T-helper 17 cell (primary cell): ENCODE measurements at places on chromosomes 2 and 18. TPM values are rescaled to one million over a fixed set of nuclear protein-coding genes. Genes with fewer than 3 reads are reported as not detected.

DNA sequence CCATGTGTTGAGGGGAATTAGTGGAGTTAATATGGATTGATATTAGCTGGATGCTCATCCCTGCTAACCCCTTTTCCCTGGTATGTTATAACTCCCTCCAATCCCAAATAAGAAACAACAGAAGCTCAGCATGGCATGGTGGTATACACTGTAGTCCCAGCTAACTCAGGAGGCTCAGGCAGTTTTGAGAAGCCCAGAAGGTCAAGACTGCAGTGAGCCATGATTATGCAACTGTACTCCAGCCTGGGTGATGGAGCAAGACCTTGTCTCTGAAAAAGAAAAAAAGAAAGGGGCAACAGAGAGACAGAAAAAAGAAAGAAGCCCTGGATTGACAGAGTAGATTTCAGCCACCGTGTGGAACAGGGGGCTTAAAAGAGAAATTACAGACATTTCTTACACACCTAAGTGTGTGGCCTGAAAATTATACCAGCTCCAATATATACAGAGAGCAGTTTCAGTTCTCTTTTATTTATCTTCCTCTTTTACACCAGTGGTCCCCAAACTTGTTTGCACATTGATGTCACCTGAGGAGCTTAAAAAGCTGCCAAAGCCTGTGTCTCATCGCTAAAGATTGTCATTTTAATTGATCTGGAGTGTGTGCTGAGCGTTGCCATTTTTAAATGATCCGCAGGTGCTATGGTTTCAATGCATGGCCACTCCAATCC is 203.6 kb downstream of the UBE2E3 start:
- no peaks in the 10 kb centered on the region for H3K27me3 ChIP-seq
- peaks cover 7% of the 10 kb centered on the region for H3K36me3 ChIP-seq
- H3K4me1 ChIP-seq = peaks cover 9% of the 10 kb centered on the region
- no peak overlapping the region for H3K27ac ChIP-seq

DNA sequence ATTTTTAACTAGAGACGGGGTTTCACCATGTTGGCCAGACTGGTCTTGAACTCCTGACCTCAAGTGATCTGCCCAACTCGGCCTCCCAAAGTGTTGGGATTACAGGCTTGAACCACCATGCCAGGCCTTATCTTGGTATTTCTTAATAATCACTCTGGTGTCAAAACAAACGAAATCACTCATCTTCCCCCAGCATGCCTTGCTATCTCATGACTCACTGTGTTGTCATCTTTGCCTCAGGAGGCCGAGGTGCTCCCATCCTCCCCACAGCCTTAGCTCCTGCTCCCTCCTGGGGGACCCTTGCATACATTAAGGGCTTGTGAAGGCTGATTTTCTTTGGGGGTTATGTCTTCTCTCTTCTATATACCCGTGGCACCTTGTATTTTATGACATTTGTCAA is 250.1 kb upstream of the DPP10 start:
- no peaks in the 10 kb centered on the region for H3K4me1 ChIP-seq
- no peak overlapping the region for H3K4me3 ChIP-seq
- H3K36me3 ChIP-seq = no peaks in the 10 kb centered on the region
- DNase-seq = no peak
- H3K27ac ChIP-seq = no peak overlapping the region

GRCh38 chr2:70942396-70943204 is 6.9 kb downstream of the ATP6V1B1 start:
- no peak for DNase-seq
- H3K4me1 ChIP-seq = peaks cover 6% of the 10 kb centered on the region
- H3K36me3 ChIP-seq = peaks cover 3% of the 10 kb centered on the region

- H3K27ac ChIP-seq = no peak overlapping the region
- no peaks in the 10 kb centered on the region for H3K27me3 ChIP-seq
- no peaks in the 10 kb centered on the region for H3K36me3 ChIP-seq
- peaks cover 3% of the 10 kb centered on the region for H3K4me1 ChIP-seq
Observed at GRCh38 chr2:48249631-48250473, 280.1 kb upstream of the STON1 start.

DNA sequence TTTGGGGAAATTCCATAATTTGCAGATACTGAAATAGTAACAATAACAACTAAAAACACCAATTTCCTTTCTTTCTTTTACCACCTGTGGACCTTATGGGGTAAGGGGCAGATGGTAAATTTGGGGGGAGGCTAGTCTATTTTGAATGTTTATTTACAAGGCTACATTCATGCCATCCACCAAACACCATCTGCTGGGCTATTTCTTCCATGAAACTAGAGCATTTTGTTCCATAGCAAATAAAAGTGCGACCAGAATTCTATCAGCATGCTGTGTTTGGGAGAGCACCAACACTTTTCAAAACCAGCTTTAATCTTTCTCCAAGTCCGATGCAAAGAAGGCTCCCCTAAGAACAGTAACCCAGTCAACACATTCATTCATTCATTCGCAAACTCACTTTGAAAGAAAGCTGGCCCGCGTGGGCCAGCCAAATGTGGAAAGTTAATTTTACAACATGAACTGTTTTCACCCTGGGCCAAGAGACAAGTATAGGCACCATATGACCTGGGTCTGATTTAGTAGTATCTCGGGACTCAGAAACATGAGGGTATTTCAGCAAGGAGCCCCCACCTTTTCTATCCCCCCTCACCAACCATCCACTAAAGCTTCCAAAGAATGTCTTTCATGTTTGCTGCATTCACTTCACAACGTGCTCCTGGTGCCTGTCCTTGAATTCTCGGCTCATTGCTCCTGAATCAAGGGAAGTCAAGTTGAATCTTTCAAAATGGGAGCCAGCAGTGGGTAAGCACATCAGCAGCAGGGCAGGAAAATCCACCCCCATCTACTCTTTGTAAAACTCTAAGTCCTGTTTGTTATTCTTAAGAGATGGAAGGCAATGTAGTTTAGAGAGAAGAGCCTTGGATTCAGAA is 210.6 kb downstream of the C1D start:
- H3K4me3 ChIP-seq = no peak overlapping the region
- H3K4me1 ChIP-seq = no peaks in the 10 kb centered on the region
- DNase-seq = no peak
- H3K36me3 ChIP-seq = no peaks in the 10 kb centered on the region
- H3K27ac ChIP-seq = no peak overlapping the region
- H3K27me3 ChIP-seq = peaks cover 53% of the 10 kb centered on the region

DNA sequence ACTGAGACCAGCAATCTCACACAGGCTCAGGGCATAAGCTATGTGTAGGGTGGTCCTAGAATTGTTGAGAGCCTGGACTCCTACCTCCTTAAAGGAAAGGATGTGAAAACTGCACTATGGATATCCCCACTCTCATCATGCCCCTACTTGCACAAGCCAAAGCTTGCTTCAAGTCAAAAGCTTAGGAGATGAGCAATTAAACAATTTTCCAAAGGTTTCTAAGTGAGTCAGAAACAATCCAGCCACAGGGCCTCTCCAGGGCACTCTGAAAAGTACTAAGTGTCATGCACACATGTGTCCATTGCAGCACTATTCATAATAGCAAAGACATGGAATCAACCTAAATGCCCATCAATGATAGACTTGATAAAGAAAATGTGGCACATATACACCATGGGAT is 215.4 kb downstream of the AFF3 start:
- H3K4me3 ChIP-seq = no peak overlapping the region
- no peak overlapping the region for H3K27ac ChIP-seq
- no peaks in the 10 kb centered on the region for H3K4me1 ChIP-seq
- H3K27me3 ChIP-seq = no peaks in the 10 kb centered on the region
- H3K36me3 ChIP-seq = no peaks in the 10 kb centered on the region
- no peak for DNase-seq

Gene PIEZO2
- not detected for total RNA-seq

Gene MZT2B
- 211 TPM for total RNA-seq

- peaks cover 4% of the 10 kb centered on the region for H3K36me3 ChIP-seq
- no peaks in the 10 kb centered on the region for H3K27me3 ChIP-seq
- peaks cover 6% of the 10 kb centered on the region for H3K4me1 ChIP-seq
Observed at GRCh38 chr18:63126134-63127069, 193.2 kb downstream of the BCL2 start.

Gene CCDC93
- total RNA-seq = 51.6 TPM

Gene GPR55
- 8.3 TPM for total RNA-seq

- peaks cover 58% of the 10 kb centered on the region for H3K4me1 ChIP-seq
- H3K27ac ChIP-seq = peak overlapping the region; percentile 77
- H3K4me3 ChIP-seq = no peak overlapping the region
- DNase-seq = no peak
Observed at GRCh38 chr2:98833172-98833916, 102.4 kb upstream of the MGAT4A start.

GRCh38 chr18:27695052-27695451 is 481.9 kb downstream of the CDH2 start:
- no peaks in the 10 kb centered on the region for H3K36me3 ChIP-seq
- no peaks in the 10 kb centered on the region for H3K27me3 ChIP-seq
- no peak for DNase-seq

- no peaks in the 10 kb centered on the region for H3K4me1 ChIP-seq
- H3K36me3 ChIP-seq = peaks cover 2% of the 10 kb centered on the region
- H3K27me3 ChIP-seq = no peaks in the 10 kb centered on the region
- H3K27ac ChIP-seq = no peak overlapping the region
- no peak overlapping the region for H3K4me3 ChIP-seq
Observed at GRCh38 chr2:12222554-12222953, 476.1 kb downstream of the LPIN1 start.

DNA sequence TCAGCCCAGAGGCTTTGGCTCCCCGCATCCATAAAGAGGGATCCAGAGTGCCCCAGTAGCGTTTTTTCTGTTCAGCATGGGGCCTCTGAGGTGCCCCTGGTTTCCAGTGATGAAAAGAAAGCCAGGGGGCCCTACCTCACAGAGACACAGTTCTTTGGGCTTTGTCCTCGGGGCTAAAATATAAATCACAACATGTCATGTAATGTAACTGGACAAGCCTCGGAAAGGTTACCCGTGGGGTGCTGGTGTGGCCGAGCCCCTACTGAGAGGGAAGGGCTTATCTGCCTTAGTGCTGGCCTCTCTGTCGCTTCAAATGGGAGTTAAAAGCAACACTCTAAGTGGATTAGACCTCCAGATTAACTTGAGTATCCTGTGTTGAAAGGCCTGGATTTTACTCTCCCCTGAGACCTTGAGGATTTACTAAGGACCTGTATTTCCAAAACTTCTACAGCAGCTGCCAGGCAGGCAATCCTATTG is 251.6 kb upstream of the APCDD1 start:
- DNase-seq = no peak
- H3K4me3 ChIP-seq = no peak overlapping the region
- peaks cover 10% of the 10 kb centered on the region for H3K27me3 ChIP-seq

GRCh38 chr18:25399554-25399953 is 47.6 kb upstream of the ZNF521 start:
- H3K27me3 ChIP-seq = no peaks in the 10 kb centered on the region
- no peak for DNase-seq
- H3K4me1 ChIP-seq = no peaks in the 10 kb centered on the region
- H3K27ac ChIP-seq = no peak overlapping the region
- H3K4me3 ChIP-seq = no peak overlapping the region

DNA sequence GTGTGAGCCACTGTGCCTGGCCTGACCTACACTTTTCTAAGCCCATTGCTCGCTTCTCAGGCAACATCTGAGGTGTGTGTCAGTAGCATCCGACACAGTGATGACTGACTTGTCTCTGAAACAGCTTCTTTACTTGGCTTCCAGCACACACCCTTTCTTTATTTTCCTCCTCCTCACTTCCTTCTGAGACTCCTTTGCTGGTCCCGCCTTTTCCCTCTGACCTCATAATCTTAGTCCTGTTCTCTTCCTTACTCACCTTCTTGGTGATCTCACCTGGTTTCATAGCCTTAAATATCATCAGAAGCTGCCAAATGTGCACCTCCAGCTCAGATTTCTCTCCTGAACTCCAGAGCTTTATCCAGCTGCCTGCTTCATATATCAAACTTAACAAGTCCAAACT is 66.6 kb upstream of the PELI1 start:
- H3K27ac ChIP-seq = peak overlapping the region; percentile 41
- no peak for DNase-seq
- no peak overlapping the region for H3K4me3 ChIP-seq
- H3K36me3 ChIP-seq = peaks cover 2% of the 10 kb centered on the region
